ENCODE measurements at places on chromosomes 1 and 21.
A peak's percentile ranks its signal among the peaks of the same experiment; 100 is the strongest.

DNA sequence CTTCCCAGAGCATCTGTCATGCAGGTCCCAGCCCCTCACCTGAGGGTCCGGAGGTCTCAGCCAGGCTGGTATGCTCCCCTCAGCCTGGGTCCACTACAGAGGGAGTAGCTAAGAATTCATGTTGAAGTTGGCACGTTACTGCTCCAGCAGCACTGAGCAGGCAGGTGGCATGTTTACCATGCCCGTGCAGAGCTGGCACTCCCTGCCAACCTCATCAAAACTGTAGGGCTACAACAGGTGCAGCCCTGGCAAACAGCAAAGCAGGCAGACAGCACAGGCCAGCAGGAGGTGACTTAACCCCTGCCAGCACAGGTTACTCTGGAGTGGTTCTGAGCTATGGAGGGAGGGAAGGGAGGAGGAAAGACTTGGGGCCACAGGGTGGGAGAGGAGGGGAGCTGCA is 46.4 kb downstream of the NUAK2 start:
- DNase-seq, result peak; percentile 93

- DNase-seq, result peak; percentile 54
Measured at GRCh38 chr1:87200875-87201638, 127.6 kb upstream of the LMO4 start.

DNA sequence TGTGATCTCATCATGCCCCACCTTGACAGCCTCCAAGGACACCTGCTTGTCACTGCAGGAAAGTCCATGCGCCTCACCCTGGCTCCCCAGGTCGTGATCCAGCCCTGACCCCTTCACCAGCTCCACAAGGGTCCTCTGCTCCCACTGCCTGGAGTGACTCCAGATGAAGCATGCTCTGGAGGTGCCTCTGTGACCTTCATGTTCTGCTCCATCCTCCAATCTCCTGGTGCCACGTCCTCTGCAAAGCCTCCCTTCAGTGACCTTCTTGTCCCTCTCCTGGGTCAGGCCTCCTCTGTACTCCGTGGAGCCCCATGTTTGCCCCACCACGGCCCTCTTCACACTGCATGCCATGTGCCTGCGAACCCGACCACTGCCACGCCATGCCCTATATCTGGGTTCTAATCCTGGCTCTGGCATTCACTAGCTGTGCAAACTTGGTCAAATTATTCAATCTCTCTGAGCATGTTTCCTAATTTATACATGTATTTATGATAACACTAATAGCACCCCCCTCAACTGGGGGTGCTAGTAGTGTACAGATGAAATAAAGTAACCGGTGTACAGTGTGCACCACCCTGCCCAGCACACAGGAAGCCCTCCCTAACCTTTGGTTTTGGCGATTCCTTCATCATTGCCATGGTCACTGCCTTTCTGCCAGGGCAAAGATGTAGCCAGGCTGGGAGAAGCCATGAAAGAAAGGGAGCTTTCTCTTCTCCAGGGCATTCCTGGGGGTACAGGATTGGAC is 77.4 kb downstream of the STUM start:
- DNase-seq, result no peak

- no peak for DNase-seq
Measured at GRCh38 chr1:80531182-80531581, 1269.6 kb upstream of the ADGRL2 start.

- no peak for DNase-seq
Measured at GRCh38 chr1:100631015-100631551, 88.5 kb upstream of the VCAM1 start.

DNA sequence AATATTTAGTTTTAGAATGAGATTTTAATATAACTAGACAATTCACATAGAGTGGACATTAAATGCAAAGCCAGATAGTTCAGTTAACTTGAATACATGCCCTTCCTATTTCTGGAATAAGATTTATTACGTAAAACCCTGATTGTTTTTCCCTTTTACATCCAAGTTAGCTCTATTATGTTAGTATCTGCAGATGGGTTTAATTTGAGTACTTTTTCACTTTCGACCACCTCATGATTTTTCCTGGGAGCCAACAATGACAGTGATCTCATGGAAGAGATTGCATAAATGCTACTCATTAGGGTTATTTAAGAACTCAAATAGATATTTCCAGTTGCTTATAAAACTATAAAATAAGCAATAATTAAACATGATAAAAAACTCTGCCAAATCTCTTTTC is 199.4 kb upstream of the PTGFR start:
- DNase-seq, result no peak

DNA sequence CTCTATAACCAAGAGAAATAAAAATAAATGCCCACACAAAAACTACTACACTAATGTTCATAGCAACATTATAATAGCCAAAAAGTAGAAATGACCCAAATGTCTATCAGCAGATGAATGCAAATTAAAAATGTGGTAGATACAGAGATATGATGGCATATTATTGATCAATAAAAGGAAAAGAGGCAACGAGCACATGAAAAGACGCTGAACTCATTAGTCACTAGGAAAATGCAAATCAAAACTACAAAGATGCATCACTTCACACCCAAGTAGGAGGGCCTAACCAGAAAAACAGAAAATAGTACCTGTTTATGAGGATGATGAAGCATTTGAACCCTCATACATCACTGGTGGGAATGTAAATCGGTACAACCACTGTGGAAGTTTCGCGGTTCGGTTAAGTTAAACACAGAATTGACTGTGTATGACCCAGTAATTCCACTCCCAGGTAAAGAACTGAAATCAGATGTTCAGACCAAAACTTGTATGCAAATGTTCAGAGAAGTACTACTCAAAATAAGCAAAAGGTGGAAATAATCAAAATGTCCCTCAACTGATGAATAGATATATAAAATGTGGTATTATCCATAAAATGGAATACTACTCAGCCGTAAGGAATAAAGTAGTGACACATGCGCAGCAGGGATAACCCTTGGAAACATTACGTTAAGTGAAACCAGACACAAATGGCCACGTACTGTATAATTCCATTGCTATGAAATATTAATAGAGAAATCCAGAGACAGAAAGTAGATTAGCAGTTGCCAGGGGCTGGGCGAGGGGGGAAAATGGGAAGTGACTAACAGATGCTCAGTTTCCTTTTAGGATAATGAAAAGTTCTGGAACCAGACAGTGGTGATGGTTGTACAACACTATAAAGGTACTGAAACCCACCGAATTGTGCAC is 3.1 kb downstream of the USP48 start:
- DNase-seq, result no peak

GRCh38 chr1:20717452-20718342 is at the start of gene KIF17:
Gene KIF17, minus strand, starts transcription at chr1:20718007. Its CDS starts 301 bp downstream, at chr1:20717706.
- peak; percentile 45 for DNase-seq

DNA sequence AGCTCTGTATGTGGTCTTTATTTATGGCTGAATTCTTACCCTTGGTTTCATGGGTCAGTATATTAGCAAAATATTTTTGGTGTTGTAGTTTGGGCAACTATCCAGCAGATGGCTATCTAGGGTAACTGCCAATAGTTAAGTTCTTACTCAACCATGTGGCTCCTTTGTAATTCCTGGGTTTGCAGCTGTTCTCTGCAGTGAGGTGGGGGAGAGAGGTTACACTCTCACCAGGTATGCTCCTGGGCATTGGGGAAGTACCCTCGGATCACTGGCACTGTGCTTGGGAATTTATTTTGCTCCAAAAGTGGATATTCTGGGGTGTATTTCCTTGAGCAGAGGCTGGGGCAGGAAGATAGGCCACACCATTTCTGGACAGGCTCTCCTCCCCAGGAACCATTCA is 436.7 kb upstream of the TMPRSS15 start:
- DNase-seq, result peak; percentile 2

DNA sequence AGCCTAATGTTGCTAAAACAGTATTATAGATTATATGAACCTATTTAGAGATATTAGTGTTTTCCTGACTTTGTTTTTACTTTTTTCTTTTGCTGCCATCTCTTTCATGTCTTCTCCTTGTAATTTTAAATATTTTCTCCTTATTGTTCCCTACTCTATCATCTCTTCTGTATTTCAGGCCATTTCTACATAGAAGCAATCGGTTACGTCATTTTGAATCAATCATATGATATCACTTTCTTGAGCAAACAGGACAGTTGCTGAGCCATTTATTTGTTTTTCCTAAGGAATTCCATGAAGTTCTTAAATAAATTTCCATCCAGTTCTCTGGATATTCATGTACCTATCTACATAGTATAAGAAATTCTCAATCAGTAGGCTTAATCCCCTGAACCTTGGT is 287.2 kb downstream of the NUF2 start:
- DNase-seq, result no peak

DNA sequence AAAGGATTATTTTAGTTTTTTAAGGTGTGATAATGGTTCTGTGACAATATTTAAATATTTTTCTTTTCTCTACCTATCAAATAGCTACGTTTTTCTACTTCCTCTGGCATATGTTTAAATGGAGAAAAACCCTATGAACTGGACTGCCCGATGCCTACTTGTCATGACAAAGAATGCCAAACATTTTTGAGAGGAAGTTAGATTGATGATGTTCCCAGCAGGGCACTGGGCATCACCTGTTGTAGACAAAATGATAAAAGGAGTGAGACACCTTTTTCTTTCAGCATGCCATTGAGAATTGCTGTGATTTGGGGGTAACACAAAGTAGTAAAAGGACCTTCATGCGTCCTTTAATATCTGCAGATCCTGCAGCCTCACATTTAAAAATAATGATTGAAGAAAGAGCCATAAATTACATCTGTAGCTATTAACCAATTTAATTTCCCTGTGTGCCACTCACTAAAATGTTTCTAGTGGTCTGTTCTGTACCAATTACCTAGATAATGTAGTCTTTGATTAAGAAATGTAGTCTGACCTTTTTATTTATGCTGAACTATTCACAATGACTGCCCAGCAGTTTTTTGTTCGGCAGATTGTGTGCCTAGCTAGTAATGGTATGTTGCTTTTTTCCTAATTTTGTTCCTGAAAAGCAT is 47.6 kb downstream of the RPL5 start:
- DNase-seq, result no peak

GRCh38 chr1:225881081-225881958 is 860 bp downstream of the TMEM63A start:
- no peak for DNase-seq

DNA sequence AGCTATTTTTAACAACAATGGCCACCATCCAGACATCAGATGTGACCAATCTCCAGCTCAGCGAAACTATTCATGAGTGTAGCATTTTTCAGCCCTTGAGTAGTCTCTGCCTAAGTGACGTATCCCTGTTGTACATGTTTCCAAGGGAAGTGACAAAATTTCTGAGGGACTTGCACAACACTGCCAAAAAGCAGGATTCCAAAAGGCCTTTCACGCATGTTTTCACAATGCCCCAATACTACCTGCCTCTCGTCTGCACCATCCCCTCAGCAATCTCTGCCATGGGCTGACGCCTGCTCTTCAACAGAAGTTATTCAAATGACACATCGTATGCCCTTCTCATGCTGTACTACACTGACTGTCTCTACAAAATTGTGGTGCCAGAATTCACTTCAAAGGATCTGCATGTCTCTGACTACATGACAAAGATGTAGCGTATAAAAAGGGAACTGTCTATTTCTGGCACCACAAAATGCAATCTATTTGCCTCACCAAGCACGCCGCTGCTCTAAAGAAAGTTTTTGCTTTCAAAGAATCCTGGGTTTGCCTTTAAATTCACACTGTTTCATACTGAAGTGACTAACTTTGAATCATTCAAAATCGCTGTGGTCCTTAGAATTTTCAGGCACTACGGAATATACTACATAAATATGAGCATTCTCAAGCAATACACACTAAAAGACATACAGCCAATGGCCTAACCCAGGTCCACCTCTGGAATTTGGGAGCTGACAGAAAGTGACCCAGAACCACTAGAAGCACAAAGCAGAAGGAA is 32.9 kb downstream of the JAK1 start:
- DNase-seq, result no peak

Data from NCI-H2081 (cell line).